T-helper 9 cell (primary cell): ENCODE measurements at places on chromosomes 12 and 14.

GRCh38 chr12:75439048-75439447, 41.5 kb upstream of the GLIPR1 start:
- DNase-seq: no peak

- DNase-seq: no peak
These were observed 2.3 kb downstream of the KRT85 start for GRCh38 chr12:52364901-52365489.

- no peak for DNase-seq
These were observed 7.7 kb downstream of the SMIM41 start for GRCh38 chr12:52086944-52087835.

DNA sequence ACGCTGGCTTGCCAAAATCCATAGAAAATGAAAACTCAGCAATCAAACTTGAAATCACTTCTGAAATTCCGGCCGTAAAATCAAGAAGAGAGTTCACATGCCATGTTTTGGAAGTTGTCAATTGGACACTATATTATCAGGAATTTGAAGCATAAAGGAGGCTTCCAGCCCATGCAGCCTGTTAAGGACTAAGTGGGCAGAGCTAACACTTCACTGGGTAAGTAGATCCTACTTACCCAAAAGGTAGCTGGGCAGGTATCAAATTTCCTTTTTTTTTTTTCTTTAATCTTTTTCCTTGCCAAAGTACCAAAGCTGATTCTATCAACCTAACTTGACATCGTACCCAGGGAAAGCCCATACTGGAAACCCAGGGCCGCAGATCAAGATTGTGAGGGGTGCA, 71.5 kb upstream of the ARHGAP5 start:
- DNase-seq: no peak

DNA sequence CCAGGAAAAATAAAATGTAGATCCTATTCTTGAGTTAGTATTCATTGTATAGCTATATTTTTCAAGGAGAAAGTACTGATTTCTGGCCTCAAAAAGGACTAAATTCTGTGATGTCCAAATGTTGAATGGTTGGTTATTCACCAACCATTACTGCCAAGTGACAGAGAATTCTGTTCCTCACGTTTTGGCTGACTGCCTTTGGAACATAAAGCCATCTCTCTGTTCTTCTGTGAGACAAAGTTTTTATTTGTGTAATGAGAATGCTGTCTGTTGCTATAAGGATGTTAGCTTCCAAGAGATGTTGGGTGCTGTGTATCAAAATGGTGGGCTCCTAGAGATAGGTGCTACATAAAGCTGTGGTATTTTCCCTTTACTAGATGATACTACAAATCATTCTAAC, 9.3 kb downstream of the ZNF410 start:
- DNase-seq: no peak

- DNase-seq: no peak
These were observed 64.5 kb downstream of the DUSP16 start for GRCh38 chr12:12498210-12498609.

DNA sequence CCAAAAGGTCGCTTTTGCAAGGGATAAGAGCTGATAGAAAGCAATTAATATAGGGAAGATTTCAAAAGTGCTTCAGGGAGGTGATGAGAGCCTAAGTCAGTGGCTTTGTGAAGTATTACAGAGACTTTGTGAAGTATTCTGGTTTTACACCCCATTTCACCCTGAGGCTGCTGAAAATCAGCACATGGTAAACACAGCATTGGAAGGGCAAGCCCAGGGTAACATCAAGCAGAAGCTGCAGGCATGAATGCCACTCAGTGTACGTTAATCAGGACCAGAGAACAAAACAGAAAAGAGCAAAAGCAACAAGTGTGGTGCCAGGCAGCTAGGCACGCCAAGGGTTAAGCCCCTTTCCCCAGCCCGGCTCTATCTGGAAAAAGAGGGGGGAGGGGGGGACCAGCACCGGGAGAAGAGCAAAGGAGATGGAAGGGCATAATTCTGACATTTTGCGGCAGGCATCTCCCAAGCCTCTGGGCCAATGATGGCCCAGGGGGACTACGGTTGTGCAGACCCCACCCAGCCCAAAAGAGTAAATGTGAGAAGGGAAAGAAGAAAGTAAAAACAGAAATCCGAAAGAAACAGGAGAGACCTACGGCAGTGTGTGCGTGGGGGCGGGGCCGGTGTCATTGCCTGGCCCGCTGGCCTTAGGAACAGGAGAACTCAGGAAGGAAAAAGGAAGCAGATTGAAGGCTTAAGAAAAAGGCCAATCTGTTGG, 58.9 kb downstream of the DHRS2 start:
- no peak for DNase-seq

GRCh38 chr12:57739387-57739786, 845 bp upstream of the AGAP2 start:
- no peak for DNase-seq

DNA sequence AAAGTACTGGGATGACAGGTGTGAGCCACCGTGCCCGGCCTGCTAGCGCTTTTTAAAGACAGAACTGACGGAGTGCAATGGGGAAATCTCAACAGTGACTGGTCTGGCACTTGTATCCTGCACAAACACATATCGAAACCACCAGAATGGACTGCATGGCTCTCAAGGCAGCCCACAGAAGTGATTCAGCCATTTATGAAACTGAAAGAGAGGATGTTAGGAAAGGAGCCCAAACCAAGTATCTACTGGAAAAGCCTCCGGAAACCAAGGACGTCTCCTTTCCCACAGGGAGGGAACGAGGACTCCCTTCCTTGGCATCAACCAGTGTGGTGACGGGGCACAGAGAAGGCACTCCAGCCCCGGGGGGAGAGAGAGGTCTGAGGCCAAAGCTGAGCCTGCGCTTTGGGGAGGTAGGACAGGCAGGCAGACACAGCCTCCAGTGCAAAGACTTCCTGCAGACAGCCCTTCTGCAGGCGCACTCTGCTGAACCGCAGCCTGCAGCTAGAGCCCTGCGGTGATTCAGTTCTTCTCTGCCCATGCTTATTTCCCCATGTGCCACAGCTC, 16.5 kb downstream of the SLC15A4 start:
- DNase-seq: no peak

DNA sequence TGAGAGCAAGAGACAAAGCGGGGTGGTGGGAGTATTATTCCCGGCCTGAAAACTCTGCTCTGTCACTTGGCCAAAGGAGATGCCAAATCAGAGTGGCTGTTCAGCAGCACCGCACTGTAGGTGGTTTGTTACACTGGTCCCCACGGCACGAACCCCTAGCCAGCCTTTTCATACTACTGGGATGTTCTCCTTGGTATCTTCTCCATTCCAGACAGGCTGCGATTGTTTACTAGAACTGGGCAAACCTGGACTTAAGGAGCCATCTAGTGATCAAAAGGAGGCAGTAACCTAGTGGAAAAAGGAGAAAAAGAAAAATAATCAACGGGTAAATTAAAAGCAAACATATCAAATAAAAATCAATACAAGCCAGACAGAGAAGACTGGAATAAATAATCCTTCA, 58.9 kb upstream of the TMTC2 start:
- no peak for DNase-seq

- DNase-seq: no peak
These were observed 38.0 kb downstream of the GRIP1 start for GRCh38 chr12:66640691-66641460.

GRCh38 chr14:52703225-52703624, 3.8 kb upstream of the PSMC6 start:
- no peak for DNase-seq

GRCh38 chr12:101040936-101041335, 169.1 kb downstream of the SLC5A8 start:
- DNase-seq: no peak

DNA sequence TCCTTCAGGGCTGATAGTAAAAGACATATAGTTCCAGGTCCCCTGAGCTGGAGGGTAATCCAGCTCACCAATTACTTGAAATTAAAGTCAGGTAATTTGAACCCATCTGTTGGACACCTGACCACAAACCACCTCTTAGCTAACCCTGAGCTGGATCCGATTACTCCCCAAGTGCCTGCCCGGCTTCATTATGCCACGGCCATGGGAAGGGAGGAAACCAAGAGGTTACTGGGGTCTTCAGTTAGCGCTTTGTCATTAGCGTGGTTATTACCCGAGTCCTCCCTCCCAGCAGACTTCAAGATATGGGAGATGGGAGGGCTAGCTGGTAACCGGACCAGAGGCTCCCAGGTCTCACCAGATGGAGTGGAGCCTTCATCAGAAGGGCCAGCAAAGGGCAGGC, 1071.4 kb downstream of the BCL11B start:
- no peak for DNase-seq

GRCh38 chr14:76257842-76258397, 106.2 kb downstream of the GPATCH2L start:
- no peak for DNase-seq

- peak; percentile 1 for DNase-seq
These were observed 1089.1 kb downstream of the SLC6A15 start for GRCh38 chr12:83823386-83824045.

DNA sequence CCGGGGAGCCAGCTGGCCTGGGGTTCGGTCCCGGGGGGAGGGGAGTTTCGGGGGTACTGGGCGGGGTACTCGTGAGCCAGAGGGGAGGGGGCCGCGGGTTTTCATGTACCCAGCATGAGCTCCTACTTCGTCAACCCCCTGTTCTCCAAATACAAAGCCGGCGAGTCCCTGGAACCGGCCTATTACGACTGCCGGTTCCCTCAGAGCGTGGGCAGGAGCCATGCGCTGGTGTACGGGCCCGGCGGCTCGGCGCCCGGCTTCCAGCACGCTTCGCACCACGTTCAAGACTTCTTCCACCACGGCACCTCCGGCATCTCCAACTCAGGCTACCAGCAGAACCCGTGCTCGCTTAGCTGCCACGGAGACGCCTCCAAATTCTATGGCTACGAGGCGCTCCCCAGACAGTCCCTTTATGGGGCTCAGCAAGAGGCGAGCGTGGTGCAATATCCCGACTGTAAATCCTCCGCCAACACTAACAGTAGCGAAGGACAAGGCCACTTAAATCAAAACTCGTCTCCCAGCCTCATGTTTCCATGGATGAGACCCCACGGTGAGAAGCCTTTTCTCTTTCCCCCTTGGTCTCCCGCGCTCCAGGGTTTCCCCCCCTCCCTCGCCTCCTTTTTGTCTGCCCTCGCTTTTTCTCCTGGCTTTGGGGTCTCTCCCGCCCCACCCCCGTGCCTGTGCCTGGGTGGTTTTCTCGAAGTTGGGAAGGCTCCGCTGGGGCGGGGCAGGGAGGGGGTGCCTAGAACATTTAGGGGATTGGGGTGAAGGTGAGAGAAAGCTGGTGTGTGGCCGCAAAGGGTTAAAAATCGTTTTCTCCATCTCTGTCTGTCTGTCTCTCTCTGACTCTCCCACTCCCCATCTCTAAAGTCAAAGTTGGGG, 627 bp downstream of the HOXC8 start:
- no peak for DNase-seq

- no peak for DNase-seq
These were observed 100.7 kb downstream of the VCPKMT start for GRCh38 chr14:50015716-50016115.

DNA sequence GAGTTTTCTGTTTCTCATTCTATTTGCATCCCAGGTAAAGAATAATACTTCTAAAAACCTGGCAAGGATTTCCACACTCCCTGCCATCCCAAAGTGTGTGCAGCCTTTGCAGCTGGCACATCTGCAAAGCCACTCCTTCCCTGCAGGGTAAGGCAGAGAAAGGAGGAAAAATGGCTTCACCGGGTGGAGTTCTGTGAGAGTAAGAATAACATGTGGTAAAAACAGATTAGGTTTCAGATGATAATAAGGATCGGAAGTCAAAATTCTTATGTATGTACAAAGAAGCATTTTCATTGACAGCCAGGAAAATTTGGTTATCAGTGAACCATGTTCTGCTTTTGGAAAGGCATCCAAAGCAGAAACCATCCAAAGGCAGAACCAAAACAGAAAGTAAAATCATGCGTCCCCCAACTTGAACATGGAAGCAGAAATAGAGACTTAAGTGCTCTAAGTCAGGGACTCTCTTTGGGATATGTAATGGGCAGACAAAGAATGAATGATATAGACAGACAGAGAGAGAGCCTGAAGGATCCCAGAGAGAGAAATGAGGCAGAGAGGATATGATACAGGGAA, 192.6 kb upstream of the CCDC196 start:
- DNase-seq: no peak

DNA sequence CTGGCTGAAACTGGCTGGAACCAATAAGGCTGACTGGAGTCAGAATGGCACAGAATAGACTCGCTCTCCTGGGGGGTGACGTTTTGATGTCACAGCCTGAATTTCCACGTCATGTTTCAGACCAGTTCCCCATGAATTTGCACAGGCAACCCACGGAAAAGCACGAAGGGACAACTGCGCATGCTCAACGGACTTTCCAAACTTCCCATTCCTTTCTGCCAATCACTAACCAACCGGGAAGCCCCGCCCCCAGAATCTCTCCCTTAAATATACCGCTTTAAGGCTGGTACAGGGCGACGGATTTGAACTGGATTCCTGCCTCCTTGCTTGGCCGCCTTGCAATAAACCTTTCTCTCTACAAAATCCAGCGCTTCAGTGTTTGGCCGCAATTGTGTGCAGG, 434.7 kb downstream of the APAF1 start:
- no peak for DNase-seq

GRCh38 chr12:130838284-130838950, 633 bp downstream of the STX2 start:
- peak; percentile 9 for DNase-seq

DNA sequence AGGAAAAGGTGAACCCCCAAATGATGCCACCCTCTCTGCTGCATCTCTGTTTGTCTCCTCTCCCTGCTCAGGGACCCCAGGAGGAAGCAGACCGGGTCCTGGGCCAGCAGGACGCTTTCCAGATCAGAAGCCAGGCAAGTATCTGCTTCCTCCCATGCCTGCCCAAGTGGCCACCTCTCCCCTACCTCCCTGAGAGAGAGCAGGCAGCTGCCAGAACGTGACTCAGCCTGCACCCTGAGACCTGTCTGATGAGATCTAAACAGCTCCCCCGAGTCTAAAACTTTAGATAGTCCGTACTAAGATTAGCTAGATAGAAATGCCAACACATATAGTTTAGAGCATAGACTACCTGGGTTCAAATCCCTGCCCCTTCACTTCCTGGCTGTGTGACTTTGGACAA, 31.2 kb upstream of the OAS1 start:
- DNase-seq: no peak

GRCh38 chr12:2111826-2112225, 59.0 kb downstream of the CACNA1C start:
- no peak for DNase-seq

GRCh38 chr12:10304161-10304574, 3.5 kb upstream of the KLRD1 start:
- no peak for DNase-seq

DNA sequence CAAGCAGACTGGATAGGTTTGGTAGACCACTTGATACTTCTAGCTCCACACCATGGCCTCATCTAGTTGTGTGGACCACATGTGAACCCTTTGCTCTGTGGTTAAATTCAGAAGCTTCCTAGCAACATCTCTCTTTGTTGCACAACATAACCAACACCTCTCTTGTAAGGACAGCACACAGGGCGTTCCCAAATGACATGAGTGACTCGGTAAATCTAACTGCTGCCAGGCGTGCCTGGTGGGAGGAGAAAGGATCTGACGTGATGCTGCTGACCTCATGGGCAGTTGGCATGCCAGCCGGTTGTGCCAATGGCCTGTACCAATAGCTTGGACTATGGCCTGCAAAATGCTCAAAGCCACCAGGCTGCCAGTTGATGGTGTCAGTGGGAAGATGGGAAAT, 93.8 kb downstream of the CPSF2 start:
- no peak for DNase-seq
